Activated T-cell treated with anti-CD3 and anti-CD28 coated beads for 24 hours (primary cell): ENCODE measurements at places on chromosomes 6 and 20.
A peak's percentile ranks its signal among the peaks of the same experiment; 100 is the strongest.

GRCh38 chr6:1334684-1335083 is 22.8 kb downstream of the FOXQ1 start:
- DNase-seq, result no peak

GRCh38 chr20:24871480-24872213 is 77.4 kb upstream of the CST7 start:
- DNase-seq, result no peak

DNA sequence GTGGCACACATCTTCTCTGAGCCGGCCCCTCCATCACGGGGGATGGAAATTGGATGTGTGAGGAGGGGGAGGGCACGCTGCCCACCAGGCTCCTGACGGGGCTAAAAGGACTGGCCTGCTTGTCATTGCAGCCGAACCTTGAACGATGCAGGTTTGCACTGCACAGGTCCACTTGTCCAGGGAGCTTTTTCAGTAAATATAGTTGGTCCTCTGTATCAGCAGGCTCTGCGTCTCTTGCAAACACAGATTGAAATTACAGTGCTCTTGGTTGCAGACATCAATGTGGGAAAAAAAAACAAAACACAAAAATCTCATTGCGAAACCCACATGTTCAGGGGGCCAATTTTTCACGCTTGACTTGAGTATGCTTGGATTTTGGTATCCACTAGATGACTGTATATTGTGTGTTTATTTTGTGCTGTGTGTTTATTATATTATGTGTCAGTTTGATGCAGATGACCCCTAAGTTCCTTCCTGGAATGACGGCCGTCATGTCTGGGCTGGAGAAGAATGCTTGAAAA is 29.2 kb downstream of the ERMARD start:
- no peak for DNase-seq

- DNase-seq, result no peak
Measured at GRCh38 chr6:11412011-11412424, 125.5 kb upstream of the TMEM170B start.

- DNase-seq, result no peak
Measured at GRCh38 chr6:112683926-112684325, 336.8 kb downstream of the RFPL4B start.

DNA sequence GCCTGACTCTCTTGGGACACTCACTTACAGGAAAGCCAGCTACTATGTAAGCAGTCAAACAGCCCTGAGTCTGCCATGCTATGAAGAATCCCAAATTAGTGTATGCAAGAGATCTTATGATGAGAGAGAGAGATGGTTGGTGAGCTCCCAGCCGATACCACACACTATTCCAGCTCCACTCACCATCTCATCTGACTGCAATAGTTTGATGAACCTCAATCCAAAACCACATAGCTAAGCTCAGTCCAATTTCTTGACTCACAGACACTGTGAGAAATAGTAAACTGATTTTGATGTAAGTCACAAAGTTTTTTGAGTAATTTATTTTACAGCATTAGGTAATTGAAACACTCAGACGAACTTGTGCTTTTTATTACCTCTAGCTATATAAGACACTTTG is 441.4 kb downstream of the COL12A1 start:
- DNase-seq, result no peak

DNA sequence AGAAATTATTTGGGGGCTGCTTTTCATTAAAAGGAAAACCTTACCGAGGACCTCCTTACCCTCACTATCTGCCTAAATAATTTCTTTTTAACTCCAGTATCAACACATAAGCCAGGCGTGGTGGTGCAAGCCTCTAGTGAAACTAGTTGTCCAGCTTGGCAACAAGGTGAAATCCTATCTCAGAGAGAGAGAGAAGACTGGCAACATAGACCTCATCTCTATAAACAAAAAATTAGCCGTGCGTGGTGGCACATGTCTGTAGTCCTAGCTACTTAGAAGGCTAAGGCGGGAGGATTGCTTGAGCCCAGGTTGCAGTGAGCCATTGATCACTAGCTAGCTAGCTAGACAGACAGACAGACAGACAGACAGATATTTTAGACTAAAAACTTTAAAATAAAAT is 92.5 kb downstream of the ARMC2 start:
- DNase-seq, result no peak

- DNase-seq, result no peak
Measured at GRCh38 chr6:139327038-139327437, 35.2 kb upstream of the TXLNB start.

GRCh38 chr20:10763112-10763511 is 89.3 kb upstream of the JAG1 start:
- DNase-seq, result no peak

- no peak for DNase-seq
Measured at GRCh38 chr6:43893073-43893472, 123.1 kb downstream of the VEGFA start.

- no peak for DNase-seq
Measured at GRCh38 chr20:16208443-16208842, 364.8 kb downstream of the KIF16B start.

GRCh38 chr20:45323731-45324130 is 15.6 kb upstream of the MATN4 start:
- no peak for DNase-seq

DNA sequence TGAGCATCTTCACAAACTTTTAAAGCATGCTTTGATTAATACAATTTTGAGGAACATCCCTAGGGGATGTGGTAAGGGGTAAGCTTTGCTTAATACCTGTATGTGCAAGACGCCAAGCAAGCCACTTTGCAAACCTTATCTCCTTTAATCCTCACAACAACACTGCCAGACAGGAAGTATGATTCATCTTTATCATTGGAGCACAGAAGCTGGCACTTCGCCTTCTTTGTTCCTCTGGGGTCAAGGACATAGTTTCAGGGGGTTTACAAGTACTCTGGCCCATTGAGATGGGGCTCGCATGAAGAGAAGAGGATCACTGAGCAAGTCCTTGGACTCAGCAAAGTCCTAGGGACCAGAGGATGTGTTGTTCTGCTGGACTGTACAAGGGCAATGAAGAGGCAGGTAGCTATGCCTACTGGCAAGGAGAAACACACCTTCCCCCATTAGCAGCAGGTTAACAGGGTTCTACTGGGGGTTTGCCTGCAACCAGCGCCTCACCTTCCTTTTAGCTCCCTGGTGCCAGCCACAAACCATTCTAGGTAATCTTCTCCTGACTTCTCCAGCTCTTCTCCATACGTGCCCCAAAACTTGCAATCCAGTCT is 8.8 kb downstream of the TMEM244 start:
- DNase-seq, result no peak

DNA sequence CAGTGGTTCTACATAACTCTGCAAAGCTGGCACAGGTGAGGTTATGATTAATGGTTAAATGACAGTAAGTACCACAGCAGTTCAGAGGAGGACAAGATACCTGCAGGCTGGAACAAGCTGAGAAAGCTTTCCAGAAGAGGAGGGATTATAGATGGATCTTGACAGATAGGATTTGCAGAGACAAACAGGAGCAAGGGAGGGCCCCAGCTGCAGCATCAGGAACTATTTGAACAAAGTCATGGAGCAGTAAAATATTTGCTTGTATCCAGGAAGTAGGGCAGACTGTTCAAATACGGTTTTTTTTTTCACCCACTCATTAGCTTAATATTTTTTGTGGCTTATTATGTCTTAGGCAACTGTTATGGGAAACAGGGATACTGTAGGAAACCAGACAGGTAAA is 144.4 kb upstream of the MAN1A1 start:
- DNase-seq, result no peak

GRCh38 chr6:13924949-13925881 is at the start of gene RNF182:
RNF182 (plus strand) TSS chr6:13924952; CDS start chr6:13977120, 52,168 bp downstream.
- DNase-seq, result peak; percentile 15

- no peak for DNase-seq
Measured at GRCh38 chr20:4153661-4154238, 138.4 kb upstream of the RNF24 start.

- no peak for DNase-seq
Measured at GRCh38 chr6:115796829-115797228, 263.9 kb downstream of the FRK start.

GRCh38 chr20:1489764-1490436 is 1.3 kb downstream of the SIRPB2 start:
- no peak for DNase-seq

DNA sequence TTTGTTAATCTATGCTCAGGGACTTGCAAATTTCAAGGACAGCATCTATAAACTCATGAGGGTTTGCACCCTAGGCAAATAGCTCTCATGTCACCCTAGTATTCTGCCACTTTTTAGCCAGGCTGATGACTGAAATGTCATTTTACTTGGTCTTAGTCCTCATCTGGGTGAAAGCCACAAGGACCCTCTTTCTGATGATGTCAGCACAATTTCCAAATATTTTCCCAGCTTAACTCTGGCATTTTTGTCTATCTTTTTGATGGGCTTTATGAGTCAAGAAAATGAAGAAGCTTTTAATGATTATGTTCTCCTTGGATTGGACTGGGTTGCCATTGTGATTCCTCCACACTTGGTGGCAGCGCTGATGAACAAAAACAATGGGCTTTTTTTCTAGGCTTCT is 420.1 kb upstream of the BTBD3 start:
- no peak for DNase-seq

- no peak for DNase-seq
Measured at GRCh38 chr6:29651413-29652197, 5.3 kb upstream of the MOG start.

- DNase-seq, result no peak
Measured at GRCh38 chr6:143062551-143062950, 1.9 kb downstream of the AIG1 start.

DNA sequence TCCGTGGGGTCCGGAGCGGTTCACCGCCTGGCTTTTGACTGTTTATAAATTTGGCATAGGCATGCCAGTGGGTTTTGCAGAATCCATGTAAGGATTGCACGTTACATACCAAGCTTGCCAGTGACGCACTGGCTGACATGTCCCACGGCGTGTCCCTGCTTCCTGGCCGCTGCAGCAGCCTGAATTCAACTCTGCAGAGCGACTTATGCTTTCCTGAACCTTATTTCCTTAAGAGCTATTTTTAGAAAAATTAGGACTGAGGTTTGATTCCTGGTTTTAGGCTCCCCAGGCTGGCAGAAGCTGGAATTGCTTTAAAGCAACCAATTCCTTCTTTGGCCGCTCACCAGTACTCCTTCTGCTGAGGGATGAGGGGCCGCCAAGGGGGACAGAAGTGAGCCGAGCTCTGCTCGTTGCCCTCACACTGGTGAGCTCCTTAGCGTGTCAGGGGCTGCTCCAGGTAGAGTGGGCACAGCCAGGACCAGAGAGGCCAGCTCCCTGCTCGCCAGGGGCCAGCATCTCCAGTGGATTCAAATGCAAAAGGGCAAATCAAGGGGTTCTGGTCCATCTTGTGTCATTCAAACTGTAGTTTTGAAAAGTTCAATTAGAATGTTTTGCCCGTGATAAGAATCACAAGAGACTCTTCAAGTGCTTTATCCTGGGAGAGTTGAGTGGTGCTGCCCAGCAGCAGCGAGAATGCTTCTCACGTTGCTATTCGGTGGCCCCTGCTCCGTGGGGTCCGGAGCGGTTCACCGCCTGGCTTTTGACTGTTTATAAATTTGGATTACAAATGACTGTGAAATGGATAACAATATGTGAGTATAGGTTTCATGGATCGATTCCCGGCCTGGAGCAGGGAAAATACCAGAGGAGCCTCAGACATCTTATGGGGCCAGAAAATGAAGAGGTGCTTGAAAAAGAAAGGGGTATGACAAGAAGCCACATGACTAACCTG is 17.5 kb upstream of the IRF4 start:
- DNase-seq, result no peak

DNA sequence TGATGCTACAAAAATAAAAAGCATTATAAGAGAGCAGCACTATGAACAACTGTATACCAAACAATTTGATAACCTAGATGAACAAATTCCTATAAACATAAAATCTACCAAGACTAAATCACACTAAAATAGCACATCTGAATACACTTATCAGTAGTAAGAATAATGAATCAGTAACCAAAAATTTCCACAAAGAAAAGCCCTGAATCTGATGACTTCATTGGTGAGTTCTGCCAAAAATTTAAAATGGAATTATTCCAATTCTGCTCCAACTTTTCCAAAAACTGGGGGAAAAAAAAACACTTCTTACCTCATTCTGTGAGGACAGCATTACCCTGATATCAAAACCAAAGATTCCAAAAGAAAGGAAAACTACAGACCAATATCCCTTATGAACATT is 206.2 kb downstream of the WDR27 start:
- DNase-seq, result no peak

- DNase-seq, result no peak
Measured at GRCh38 chr6:3228046-3228671, 706 bp upstream of the TUBB2B start.

DNA sequence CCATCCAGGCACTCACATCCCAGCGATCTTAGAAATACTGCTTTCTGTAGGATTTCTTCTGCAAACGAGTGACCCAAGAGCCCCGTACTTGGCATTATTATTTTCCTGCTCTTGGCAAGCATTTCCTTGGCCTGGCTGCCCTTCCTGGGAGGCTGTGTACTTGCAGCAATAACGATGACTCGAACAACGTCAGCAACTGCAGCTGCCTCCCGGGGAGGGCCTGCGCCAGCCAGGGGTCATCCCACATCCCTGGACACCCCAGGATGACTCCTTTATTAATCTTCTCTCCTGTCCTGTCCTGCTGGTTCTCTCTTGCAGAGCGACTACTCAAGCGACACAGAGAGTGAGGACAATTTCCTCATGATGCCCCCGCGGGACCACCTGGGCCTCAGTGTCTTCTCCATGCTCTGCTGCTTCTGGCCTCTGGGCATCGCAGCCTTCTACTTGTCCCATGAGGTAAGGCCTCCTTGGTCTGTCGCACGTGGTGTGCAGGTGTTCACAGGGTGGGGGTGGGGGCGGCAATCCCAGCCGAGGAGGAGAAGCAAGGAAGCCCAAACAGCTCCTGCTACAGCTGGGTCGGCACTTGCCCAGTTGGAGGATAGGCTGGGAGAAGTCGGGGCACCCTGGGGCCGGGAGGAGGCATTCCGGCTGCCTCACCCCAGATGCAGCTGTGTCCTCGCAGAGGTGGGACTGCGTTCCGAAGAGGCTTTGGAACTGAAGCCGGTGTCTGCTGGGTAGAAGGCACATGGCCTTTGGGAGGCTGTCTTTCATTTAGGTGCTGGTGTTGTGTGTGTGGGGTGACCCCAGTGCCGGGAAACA is 115.3 kb downstream of the SYNDIG1 start:
- DNase-seq, result no peak

DNA sequence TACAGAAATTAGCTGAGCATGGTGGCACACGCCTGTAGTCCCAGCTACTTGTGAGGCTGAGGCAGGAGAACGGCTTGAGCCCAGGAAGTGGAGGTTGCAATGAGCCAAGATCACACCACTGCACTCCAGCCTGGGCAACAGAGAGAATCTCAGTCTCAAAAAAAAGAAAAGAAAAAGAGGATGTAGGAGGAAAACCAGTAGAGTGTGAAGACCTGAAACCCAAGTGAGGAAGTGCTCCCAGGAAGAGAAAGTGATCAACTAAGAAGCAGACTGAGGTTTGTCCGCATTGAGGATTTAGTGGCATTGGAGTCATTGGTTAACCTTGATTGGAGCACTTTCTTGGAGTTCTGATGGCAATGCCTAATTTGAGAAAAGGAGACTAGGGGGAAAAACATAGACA is 20.6 kb upstream of the TASP1 start:
- no peak for DNase-seq

GRCh38 chr6:143872201-143872600 is 7.9 kb downstream of the ZC2HC1B start:
- no peak for DNase-seq

- no peak for DNase-seq
Measured at GRCh38 chr20:45672765-45673164, 2.7 kb upstream of the WFDC11 start.
